ENCODE measurements at places on chromosomes 3 and 15.

DNA sequence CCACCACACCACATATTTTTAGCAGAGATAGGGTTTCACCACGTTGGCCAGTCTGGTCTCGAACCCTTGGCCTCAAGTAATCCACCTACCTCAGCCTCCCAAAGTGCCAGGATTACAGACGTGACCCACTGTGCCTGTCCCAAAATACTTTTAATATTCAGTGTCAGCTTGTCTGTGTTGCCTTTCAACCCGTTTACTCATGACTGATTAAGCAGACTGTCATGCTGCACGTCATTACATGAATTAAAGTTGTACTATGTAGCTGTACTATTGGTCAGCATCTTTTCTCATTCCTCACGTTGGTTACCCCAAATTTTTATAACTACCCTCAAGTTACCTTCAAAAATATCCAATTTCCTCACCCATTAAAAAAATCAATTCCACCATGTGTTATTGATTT lies 48.7 kb upstream of the GADL1 start:
- no peak for DNase-seq

DNA sequence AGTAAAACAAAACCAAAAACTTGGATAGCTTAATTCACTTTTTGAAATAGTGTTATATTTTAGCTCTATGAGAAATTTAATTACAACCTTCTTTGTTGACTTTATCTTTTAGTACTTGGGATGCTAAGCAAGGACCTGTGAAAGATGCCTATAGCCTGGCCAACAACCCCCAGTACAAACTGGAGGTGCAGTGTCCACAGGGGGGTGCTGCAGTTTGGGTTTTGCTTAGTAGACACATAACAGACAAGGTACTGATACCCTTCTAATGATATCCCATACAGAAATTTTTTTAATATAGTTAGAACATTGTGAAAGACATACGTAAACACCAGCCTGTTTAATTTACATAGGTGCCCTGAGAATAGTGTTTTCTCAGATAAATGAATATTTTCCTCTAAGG lies 35.3 kb downstream of the CAPN7 start:
- DNase-seq, result no peak

GRCh38 chr3:141367038-141367730 lies 1.1 kb upstream of the ZBTB38 start:
- DNase-seq, result peak; percentile 62

DNA sequence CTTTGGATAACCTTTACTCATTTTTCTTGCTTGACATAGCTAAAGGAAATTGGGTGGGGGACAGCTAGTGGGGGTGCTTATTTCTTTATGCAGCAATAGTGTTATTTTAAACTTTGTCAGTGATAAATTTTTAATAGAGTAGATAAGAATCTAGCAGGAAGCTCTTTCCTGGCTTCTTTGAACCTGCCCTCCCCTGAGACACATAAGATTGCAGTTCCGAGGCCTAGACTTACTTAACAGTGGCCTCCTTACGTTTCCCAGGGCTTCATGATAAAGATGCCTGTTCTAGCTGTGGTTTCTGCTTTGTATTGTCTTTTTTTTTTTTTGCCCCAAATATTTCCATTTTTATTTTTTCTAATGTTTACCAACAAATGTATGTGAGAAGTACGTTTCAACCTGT lies 170.1 kb downstream of the VPS8 start:
- no peak for DNase-seq

DNA sequence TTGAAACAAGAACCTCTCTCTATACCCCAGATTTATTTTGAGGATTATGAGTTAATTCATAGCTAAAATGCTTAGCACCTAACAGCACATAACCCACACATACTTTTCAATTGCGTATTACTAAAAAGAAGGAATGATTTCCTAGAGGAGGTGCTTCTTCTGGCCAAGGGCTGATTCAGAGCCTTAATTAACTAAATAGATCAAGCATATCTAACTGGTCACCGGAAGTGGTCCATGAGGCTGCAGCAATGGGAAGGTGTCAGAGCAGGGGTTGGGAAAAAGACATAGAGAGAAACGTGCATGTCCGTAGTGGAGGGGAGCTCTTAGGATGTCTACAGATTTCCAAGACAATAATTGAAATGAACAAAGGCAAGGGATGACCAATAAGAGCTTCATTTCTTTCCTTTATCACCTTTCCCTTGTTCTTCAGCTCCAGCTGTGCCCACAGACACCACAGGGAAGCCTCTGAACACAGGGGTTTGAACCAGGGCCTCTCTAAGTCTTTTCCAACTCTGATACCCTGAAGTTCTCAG lies 467 bp downstream of the HGD start:
- DNase-seq, result no peak

- no peak for DNase-seq
Measured at GRCh38 chr3:130783629-130784028, 37.0 kb upstream of the PIK3R4 start.

DNA sequence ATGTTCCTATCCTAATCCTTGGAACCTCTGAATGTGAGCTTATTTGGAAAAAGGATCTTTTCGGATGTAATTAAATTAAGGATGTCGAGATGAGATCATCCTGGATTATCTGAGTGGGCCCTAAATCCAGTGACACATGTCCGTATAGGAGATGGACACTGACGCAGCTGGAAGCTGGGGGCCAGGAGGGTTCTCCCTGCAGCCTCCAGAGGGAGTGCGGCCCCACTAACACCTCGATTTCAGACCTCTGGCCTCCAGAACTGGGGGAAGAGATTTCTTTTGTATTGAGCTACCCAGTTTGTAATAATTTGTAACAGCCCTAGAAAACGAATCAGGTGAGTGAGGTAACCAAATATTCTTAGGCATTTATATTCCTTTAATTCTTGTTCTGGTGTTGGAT lies 2.5 kb downstream of the DNAJB8 start:
- no peak for DNase-seq

GRCh38 chr3:58144478-58145325 lies 66.1 kb downstream of the DNASE1L3 start:
- no peak for DNase-seq

DNA sequence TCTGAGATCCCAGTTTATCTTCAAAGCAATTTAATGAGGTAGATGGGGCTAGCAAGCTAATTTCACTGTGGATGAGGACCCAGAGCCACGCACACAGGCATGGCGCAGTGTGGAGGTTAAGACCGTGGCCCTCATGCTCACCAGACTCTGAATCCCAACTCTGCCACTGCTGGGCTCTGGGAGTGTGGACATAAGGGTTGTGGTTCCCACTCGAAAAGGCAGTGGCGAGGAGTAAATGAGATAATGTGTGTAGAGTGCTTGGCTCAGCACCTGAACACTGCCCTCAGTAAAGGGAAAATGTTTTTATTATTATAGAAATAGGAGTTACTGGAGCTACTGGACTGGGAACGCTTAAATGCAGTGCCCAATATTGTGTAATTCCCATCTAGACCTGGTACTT lies 243.5 kb upstream of the TPM1 start:
- DNase-seq, result no peak

- no peak for DNase-seq
Measured at GRCh38 chr3:73624017-73624820, 522 bp downstream of the PDZRN3 start.

DNA sequence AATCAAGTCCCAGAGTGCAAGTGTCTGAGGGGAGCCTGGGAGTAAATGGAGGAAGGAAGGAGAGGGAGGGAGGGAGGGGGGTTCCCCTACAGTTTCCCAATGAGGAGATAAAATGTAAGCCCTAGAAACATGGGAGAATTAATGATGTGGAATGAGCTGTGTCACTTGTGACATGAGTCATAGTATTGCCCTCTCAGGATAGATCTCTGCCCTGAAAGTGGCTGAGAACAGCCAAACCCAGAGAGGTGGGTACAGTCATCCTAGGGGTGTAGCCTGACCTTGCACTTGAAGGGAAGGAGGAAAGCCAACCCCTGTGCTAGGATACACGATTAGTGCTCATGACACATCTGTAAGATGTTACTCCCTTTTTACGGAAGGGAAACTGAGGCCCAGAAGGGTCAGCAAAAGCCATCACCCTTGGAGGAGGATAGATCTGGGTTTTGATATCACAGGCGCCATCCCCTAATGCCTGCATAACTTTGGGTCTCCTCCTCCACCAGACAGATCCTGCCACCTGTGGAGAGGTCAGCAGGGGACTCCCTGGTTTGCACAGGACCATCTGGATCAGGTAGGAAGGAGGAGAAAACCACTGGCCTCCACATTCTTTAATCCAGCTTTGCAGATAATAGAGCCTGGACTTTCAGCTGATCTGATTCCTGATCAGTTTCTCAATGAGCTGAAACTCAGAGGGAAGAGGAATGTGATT lies 23.1 kb upstream of the USP3 start:
- no peak for DNase-seq

- DNase-seq, result no peak
Measured at GRCh38 chr15:64134345-64134829, 17.1 kb upstream of the SNX22 start.

DNA sequence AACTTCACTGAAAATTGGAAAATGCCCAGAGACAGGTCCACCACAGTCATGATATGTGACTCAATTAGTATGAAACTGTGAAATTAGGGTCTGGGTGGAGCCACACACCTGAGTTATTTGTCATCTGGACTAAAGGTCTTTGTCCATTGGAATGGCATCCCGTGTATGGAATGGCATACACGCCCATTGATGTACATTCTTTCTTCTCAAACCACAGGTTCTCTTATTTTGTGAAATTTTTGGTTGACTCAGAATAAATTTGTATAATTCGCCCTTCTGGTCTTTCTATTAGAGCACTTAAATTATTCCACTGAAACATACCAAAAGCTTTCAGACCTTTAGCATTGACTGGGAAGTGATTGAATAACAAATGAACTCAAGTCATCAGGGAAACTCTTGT lies 66.8 kb upstream of the UBE2E1 start:
- peak; percentile 79 for DNase-seq

DNA sequence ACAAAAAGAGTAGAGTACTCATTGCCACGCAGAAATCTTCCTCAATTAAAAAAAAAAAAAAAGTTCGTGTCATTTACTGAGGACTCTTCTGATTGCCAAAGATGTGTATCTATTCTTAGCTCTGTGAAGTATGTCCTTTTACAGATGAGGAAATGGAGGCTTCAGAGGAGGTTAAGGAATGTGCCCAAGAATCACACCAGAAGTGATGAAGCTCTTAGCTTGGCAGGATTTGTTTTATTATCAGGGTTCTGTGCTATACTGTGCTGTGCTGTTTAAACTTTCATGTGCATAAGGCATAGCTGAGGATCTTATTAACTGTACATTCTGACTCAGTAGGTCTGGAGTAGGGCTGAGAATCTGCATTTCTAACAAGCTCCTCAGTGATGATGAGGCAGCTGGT lies 665.2 kb upstream of the ADAMTS9 start:
- no peak for DNase-seq

DNA sequence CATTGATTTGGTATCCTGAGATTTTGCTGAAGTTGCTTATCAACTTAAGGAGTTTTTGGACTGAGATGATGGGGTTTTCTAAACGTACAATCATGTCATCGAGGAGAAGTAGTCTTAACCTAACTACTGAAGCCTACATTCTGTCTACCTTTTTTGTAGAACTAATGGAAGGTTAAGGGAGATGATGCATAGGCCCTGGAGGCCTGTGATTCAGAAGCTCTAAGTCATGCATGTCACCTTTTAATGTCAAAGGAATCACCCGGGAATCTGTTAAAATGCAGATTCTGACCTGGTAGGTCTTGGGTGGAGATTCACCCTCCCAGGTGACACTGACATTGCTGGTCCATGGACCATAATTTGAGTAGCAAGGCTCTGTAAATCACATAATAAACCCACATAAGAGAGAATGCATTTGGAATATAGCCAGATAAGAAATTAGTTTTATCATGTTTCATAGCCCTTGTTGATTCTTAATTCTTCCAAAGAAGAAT lies 64.9 kb downstream of the GHSR start:
- DNase-seq, result no peak

GRCh38 chr3:165519687-165520086 lies 317.5 kb downstream of the BCHE start:
- no peak for DNase-seq

DNA sequence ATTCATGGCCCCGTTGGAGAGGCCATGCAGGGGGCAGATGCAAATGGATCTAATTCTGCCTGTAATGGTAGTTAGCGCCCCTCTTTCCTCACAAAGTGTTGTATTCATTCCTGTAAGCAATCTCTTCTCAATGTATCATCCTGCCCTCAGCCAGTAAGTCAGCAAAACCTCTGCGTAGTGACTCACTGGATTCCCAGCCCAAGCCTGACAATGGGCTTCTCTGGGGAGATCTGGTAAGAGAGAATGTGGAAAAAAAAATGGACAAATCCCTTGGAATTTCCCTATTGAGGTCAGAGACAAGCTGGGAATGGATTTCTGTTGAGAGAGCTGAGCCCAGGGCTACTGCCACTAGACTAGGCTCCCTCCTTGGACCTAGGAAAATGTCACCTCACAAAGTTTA lies 25.4 kb downstream of the ADPGK start:
- DNase-seq, result no peak

DNA sequence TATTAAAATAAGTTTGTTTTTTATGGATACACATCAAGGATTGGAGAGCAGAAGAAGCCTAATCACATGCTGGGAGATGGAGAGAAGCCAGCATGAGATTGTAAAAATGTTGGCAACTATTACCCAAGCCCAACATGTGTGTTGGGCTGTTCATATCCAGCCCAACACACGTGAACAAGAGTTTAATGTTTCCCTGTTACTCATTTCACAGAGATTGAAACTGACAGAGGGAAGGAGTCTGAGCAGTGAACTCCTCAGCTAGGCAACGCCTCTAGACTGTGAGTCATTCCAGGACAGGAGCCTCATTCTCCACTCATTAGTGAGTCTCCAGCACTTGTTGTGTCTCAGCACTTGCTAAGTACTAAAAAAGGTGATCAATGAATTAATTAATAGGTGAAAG lies 43.2 kb upstream of the CMSS1 start:
- no peak for DNase-seq

DNA sequence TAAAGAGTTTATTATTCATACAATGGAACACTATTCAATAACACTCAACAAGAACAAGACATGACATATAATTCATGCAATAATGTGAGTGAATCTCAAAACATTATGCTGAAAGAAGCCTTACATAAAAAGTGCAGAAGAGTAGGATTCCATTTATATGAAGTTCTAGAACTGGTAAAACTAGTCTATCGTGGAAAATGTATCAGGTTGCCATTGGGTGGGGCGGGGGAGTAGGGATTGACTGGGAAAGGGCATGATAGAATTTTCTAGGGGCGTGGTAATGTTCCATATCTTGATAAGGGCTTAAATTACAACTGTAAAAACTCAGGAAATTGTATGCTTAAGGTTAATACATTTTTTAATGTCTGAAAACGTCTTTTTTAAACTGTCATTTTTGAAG lies 247.9 kb downstream of the SATB1 start:
- DNase-seq, result no peak

- DNase-seq, result no peak
Measured at GRCh38 chr15:41792000-41792637, 17.8 kb downstream of the MAPKBP1 start.

DNA sequence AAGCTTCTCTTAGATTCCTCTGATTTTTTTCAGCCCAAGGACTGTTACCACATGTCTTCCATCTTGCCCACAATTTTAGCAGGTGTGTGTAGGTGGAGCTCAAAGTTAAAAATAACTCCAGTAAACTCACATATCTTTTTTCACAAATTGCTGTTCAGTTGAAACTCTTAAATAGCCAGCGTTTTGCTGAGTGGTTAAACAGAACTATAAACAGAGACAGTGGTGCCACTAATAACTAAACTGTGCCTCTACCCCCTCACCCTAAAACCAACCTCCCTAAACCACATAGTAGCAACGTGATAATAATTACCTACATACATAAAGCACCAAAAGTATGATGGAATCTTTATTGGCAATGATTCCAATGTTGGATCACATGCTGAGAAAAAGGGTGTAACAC lies 525.1 kb downstream of the PDCD6IP start:
- no peak for DNase-seq

All from LoVo (cell line).